ENCODE measurements at places on chromosomes 5 and 9.
A peak's percentile ranks its signal among the peaks of the same experiment; 100 is the strongest.

- DNase-seq = no peak
Observed at GRCh38 chr5:67696446-67696845, 499.8 kb upstream of the CD180 start.

- DNase-seq = no peak
Observed at GRCh38 chr9:116064970-116065369, 88.6 kb upstream of the PAPPA start.

DNA sequence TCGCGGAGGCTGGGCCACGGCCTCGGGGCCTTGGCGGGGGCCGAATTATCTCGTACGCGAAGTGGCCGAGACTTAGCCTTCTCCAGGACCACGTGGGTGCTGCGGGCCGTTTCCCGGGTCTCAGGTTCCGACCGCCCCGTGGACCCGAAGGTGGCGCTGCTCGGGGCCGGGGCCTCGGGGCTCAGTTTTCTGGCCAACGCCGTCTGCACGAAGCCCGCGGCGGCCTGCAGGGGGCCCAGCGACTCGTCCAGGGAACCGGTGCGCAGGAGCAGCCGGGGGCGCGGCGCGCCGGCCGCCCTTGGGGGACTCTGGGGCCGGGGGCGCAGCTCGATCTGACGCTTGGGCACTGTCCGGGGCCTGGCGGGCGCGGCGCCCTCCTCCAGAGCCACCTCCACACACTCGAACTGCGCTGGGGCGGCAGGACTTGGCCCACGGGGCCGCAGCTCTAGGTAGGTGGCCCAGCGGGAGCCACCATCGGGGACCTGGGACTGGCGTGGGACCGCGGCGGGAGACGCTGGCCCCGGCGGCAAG, 716 bp downstream of the PROB1 start:
- peak; percentile 29 for DNase-seq

- DNase-seq = no peak
Observed at GRCh38 chr5:59095480-59095879, 512.6 kb downstream of the RAB3C start.

DNA sequence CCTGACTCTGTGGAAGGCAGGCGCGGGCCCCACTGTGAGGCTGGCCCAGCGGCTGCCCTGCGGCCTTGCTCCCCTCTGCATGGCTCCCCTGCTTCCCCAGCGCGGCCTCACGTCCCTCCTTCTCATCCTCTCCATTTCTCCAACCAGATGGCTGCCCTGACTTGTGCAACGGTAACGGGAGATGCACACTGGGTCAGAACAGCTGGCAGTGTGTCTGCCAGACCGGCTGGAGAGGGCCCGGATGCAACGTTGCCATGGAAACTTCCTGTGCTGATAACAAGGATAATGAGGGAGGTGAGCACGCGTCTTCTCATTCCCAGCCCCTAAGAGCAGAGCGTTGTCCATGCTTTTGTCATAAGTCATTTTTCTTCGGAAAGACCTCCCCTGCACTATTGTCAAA, 129.0 kb upstream of the WWC1 start:
- no peak for DNase-seq

- peak; percentile 22 for DNase-seq
Observed at GRCh38 chr5:71601222-71602026, 14.3 kb downstream of the MCCC2 start.

DNA sequence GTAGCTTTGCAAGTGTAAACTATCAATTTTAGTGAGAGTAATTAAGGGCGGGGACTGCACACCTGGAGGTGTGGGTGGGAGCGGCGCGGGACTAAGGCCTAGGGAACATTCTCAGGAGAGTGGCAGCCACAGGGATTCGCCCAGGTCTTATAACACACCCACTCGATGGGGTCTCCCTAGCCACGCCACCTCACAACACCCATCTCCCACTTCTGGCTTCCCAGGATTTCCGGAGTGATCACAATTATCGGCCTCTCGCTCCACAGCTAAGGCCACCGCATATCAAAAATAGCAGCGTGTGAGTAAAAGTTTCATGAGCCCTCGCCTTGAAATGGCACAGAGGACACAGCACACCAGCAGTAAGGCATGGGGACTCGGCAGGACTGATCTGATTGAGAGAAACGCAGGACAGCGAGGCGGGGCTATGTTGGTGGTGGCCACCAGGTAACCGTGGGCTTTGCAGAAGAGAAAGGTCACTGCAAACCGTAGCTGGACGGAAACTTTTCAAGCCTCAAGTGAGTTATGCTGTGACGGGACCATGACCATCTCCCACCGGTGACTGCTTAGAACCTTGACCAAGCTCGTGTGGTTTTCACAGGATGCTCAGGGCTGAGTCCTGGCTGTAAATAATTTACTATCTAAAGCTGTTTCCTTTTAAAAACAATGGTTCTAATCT, 1.1 kb upstream of the LPAR1 start:
- no peak for DNase-seq

DNA sequence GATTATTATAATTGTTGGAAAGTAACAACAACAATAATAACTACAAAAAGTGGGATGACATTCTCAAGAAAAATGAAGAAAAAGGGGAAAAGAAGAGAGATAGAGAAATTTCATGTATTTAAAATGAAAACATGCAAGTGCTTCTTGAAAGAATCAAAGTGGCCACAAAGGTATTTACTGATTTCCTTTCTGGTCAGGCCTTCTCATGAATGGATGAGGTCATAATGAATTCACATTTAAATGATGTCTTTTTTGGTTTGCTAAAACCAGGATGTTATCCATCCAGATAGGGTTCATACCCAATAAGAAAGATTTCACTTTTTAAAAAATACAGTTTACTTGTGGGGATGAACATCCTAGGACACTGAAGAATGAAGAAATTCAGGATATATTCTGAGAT, 446.4 kb upstream of the PTGER4 start:
- no peak for DNase-seq

DNA sequence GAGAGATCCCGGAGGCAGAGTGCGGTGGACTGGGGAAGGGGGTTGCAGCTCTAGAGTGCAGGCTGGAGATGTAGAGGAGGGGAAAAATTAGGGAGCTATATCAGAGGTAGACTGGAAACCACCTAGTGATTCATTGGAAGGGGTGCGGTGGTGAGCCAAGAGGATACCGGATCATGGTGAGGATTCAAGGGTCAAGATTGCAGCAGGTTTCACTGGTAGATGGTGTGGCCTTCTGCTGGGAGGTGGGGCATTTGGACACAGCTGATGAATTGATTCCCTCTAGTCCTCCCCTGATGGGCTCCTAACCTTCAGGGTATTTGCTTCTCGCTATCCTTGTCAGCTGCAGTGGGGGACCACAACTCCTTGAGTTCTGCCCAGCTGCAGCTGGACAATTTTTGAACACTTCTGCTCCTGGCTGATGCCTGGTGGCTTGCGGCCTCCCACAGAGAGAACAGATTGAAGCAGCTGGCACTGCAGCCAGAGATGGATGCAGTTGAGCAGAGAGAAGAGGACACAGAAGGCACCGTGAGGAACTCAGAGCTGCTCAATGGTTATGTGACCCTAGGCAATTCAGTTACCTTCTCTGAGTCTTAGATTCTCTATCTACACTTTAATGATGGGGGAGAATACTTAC, 134.4 kb upstream of the ABCA1 start:
- DNase-seq = no peak

- DNase-seq = no peak
Observed at GRCh38 chr5:132209131-132209530, 18.5 kb downstream of the P4HA2 start.

DNA sequence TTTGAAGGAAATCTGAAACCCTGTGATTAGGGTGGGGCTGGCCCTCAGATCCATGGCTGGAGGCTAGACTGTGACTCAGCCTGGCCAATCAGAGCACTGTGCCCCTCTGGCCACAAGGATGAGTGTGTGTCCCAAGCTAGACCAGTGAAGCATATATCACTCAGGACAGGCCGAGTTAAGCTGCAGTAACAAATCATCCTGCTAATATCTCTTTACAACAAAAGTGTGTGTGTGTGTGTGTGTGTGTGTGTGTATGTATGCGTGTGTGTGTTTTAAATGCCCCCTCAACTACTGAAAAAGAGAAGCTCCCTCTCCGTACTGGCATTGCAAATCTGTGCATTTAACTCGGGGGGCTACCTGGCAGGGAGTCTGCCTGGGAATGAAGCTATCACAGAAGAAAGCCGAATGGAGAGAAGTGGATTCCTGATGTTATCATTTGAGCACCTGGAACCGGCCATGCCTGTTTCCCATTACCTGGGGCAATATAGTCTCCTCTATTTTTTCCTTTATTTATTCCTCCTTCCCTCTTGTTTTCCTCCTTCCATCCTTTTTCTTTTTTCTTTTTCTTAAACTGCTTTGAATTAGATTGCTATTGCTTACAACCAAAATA, 25.6 kb downstream of the STC2 start:
- DNase-seq = no peak

GRCh38 chr5:132065351-132065937, 5.0 kb downstream of the IL3 start:
- DNase-seq = peak; percentile 51
